ENCODE measurements at places on chromosomes 3 and 15.

DNA sequence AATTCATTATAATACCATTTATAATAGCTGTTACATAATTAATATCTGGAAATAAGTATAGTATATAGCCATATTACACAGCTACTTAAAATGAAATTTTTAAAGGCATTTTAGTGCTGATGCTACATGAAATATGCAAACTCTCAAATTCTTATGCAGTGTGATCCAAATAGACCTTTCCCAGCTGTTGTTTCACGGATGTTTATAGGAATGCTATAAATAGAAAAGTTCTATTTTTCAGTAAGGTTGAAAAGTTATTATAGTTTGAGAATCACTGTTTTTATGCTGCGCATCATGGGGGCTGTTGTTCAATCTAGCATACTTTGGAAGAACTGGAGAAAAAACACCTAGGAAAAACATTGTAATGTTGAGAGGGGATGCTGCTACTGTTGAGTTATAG is 147.7 kb upstream of the TRIM42 start:
- DNase-seq = no peak

DNA sequence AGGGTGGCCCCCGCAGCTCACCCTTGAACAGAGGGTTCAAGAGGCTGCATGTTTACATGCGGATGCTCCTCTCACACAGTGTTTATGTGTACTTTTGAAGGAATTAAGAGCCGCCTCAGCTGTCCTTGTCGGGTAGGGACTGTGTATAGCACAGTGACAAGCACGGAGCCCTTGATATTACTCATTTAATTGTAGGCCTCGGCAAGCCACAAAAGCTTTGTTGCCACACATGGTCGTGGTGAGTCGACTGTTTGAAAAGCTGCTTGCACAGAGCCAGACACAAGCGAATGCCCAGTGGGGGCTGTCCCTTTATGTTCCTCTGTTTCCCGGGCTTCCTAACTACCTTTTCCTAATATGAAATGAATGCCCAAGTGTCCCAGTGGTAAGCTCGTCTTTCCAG is 4.5 kb downstream of the ESYT3 start:
- DNase-seq = no peak

DNA sequence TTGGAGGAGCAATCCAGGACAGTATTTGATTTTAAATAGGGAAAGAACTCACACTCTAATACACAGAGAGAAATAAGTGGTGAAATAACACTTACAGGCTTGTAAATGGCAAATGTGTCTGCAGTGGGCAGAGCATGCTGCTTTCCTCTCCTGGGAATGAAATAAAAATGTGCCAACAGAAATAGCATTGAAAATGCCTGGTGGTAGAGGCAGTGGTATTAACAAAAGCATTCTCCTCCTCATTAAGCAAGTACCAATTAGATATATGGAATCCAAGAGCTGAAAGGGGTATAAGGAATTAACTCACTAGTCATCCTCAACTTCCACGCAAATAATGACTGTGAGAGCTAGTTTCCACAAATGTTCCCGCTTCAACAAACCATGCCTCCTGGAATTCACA is 364.1 kb upstream of the KCNMB2 start:
- no peak for DNase-seq

- no peak for DNase-seq
Observed at GRCh38 chr15:45743426-45744235, 108.8 kb downstream of the SQOR start.

GRCh38 chr3:87225659-87226058 is 1.4 kb upstream of the CHMP2B start:
- no peak for DNase-seq

- no peak for DNase-seq
Observed at GRCh38 chr15:92197746-92198145, 195.9 kb upstream of the ST8SIA2 start.

DNA sequence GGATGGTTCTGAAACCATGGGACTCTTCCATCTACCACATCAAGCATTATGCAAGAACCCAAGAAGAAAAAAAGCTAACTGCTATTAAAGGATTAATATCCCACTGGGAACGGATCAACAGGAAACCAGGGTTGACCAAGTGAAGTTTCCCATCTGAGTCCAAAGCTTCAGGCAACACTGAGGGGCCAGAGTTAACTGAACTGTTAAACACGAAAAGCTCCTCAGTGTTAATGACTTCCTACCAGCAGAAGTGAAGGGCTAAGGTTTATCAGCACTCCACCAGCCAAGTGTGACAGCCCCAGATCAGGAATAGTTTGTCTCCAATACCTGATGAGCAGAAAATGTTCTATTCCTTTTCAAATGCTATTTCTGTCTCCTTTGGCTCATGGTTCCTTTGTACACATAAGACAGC is 36.7 kb downstream of the PTPN9 start:
- DNase-seq = peak; percentile 44

DNA sequence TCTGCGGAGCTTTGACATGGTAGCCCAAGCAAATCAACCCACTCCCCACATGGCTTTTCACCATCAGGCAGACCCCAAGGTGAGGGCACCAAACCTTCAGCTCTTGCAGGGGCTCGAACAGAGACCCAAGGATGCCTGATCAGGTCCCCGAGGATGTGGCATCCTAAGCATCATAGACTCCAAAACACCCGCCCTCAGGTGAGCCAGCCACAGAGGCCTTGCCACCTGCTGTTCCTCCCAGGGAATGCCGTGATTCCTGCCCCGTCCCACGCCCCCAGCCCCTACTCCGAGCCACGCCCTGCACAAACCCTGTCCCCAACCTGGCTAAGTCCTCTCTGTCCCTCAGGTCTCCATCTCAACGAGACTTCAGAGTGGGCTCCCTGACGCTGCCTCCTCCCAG is 34.7 kb upstream of the SLC41A3 start:
- DNase-seq = no peak

DNA sequence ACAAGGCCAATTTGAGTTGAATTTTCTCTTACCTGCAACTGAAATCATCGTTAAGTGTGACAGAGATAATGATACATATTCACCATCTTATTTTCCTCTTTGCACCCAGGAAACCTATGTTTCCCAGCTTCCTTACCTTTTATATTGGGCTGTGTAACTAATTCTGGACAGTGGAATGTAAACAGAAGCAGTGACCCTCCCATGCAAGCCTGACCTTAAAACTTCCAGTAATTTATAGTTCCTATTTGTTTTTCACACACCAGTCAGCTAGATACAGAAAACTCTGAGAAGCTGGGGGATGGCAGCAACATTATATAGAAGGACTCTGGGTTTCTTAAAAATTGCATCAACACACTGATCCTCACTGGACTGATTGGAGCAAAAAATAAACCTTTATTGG is 4.5 kb upstream of the ZNF280D start:
- peak; percentile 65 for DNase-seq

GRCh38 chr15:95346721-95347475 is 983.6 kb upstream of the NR2F2 start:
- no peak for DNase-seq

GRCh38 chr3:180693656-180694055 is 14.4 kb upstream of the CCDC39 start:
- DNase-seq = no peak

Data from OCI-M1 (cell line).